GM04504 (cell line): ENCODE measurements at places on chromosomes 6 and 20.

DNA sequence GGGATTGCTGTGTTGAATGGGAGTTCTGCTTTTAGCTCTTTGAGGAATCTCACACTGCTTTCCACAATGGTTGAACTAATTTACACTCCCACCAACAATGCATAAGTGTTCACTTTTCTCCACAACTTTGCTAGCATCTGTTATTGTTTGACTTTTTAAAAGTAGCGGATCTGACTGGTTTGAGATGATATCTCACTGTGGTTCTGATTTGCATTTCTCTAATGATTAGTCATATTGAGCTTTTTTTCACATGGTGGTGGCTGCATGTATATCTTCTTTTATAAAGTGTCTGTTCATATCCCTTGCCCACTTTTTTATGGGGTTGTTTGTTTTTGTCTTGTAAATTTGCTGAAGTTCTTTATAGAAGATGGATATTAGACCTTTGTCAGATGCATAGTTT is 588.3 kb upstream of the ADGRB3 start:
- DNase-seq = no peak

- no peak for DNase-seq
Measured at GRCh38 chr6:10363911-10364310, 51.0 kb downstream of the TFAP2A start.

GRCh38 chr6:166168616-166169548 is 1.2 kb upstream of the TBXT start:
- no peak for DNase-seq

DNA sequence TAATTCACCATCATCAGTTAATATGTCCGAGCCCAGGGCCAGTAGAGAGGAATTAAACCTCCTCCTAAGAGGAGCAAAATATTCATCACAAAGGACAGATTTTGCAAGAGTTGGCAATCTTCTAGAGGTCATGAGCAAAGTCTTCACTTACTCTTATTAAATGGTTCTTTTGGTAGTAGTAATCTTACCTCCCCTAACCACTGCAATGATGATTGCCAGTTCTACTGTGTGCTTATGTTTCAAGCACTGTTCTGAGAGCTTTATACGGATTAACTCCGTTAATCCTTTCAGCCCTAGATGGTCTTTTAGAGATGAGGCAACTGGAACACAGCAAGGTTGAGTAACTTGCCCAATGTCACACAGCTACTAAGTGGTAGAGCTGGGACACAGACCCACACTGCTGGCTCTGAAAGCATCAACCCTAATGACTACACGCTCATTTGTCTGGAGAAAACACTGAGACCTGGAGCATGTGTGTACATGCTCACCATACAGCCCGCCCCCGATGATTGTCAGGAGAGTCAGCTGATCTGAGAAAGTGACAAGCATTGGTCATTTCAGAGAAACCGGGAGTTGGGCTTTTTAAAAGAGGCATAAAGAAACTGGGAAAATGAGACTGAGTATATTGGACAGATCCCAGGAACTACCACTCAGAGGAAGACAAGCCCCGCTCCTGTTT is 276.0 kb downstream of the NRN1 start:
- peak; percentile 60 for DNase-seq

DNA sequence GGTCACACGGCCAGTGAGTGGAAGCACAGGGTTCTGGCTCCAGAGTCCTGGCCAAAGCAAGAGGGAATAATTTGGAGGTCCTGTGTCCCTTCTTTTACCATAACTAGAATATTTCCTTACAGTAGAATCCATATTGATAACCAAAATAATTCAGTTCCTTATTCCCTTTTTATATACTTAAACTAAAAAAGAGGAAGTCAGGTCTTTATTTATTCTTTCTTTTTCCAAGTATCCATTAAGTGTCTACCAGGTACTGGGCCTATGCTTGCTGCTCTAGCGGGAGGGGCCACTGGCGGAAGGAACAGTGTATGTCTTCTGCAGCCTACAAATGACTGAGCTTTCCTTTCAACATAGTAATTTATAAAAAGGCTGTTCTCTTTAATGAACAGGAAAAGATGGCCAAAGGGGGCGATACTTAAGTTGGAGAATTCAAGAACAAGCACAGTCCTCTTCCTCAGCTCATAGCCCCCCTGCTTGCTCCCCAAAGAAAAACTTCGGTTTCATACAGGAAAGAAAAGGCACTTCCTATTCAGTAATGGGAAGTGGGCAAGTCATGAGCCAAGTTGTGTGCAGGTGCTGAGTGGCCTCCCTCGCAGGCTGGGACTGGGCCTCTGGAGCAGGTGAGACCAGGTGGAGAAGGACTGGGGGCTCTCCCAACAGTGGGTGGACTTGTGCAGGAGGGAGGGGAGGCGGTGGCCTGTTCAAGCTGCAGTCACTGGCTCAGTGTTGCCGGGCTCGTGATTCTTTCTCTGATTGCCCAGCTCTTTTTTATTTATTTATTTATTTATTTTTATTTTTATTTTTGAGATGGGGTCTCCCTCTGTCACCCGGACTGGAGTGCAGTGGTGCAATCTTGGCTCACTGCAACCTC is 110.9 kb downstream of the ARMC2 start:
- DNase-seq = no peak

- no peak for DNase-seq
Measured at GRCh38 chr20:10626896-10627295, 46.9 kb downstream of the JAG1 start.

GRCh38 chr6:112443179-112444065 is 96.3 kb downstream of the RFPL4B start:
- peak; percentile 84 for DNase-seq

GRCh38 chr6:166766769-166767168 is 139.7 kb upstream of the RPS6KA2 start:
- no peak for DNase-seq
